ENCODE measurements at places on chromosomes 7 and 10. TPM values are rescaled to one million over a fixed set of nuclear protein-coding genes. Genes with fewer than 3 reads are reported as not detected.
A peak's percentile ranks its signal among the peaks of the same experiment; 100 is the strongest.

Gene CASTOR2
- total RNA-seq: 7.5 TPM

- no peak overlapping the region for H3K4me3 ChIP-seq
- peak overlapping the region; percentile 4 for H3K27ac ChIP-seq
- H3K27me3 ChIP-seq: no peaks in the 10 kb centered on the region
- no peak for DNase-seq
- H3K36me3 ChIP-seq: no peaks in the 10 kb centered on the region
Measured at GRCh38 chr10:78964952-78965633, 103.7 kb upstream of the ZMIZ1 start.

- DNase-seq: no peak
- H3K4me3 ChIP-seq: no peak overlapping the region
- H3K27me3 ChIP-seq: no peaks in the 10 kb centered on the region
Measured at GRCh38 chr7:81349044-81349443, 420.8 kb downstream of the HGF start.

Gene VGF
- not detected for total RNA-seq

DNA sequence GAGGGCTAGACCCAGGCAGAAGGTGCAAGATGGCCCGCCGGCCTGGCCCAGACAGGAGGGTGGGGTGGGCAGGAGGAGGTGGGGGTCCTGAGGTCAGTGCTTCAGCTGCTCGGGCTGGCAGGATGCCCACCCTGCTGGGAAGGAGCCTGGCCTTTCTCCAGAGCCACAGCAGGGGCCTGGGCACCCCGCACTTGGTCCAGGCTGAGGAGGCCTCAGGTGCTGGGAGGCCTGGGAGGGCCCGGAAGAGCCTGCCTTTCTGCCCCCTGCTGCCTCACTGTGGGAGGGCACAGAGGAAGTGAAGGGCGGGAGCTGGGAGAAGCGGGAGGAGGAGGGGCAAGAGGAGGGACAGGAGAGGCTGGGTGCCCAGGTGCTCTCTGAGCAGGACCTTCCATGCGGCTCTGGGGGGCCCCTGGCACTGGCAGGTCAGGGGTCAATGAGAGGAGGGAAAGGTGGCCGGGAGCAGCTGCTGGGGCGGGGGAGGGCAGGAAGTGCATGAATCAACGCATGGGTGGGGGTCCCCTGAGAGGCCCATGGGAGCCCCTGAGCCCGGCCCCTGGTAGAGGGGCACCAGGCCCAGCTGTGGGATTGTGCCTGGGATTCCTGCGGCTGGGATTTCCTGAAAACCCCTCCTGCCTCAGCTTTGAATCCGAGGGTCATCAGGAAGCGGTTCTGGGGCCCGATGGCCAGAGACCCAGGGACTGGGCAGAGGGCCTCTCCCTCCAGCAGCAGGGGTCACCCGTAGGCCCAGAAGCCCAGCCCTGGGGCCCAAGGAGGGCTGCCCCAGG, 49.9 kb downstream of the PWWP2B start:
- no peak for DNase-seq
- H3K4me1 ChIP-seq: peaks cover 22% of the 10 kb centered on the region
- H3K27me3 ChIP-seq: no peaks in the 10 kb centered on the region
- peak overlapping the region; percentile 96 for H3K27ac ChIP-seq

DNA sequence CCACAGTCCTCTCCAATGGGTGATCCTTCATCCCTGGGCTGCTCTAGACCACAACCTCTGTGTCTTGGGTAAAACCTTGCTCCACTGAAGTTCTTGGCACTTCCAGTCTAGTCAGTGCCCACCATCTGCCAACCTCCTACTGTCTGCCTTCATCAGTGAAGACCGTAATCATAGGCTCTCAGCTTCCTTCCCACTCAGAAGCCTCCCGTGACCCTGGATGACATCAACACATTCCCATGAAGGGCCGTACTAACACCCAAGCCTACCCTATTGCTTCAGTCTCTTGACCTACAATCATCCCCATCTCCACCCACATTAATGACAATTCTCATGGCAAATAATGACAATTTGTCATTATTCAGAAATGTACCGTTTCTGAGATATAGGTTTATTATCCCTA, 27.6 kb upstream of the GARS1 start:
- no peak overlapping the region for H3K4me3 ChIP-seq
- H3K4me1 ChIP-seq: peaks cover 14% of the 10 kb centered on the region
- H3K27ac ChIP-seq: no peak overlapping the region
- no peaks in the 10 kb centered on the region for H3K36me3 ChIP-seq
- no peak for DNase-seq

DNA sequence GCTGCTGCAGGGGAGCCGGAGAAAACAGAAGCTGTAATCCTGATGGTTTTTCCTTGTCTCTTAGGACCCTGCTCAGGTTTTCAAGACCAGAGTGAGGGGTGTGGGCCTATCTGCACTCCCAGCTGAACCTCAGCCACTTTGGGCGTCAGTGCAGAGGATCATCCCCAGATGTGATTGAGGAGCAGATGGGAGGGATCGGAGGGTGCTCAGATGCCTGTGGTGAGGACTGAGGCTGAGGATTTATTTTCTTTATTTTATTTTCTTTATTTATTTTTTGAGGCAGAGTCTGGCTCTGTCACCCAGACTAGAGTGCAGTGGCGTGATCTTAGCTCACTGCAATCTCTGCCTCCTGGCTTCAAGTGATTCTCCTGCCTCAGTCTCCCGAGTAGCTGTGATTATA, 13.9 kb downstream of the COL26A1 start:
- no peaks in the 10 kb centered on the region for H3K4me1 ChIP-seq
- DNase-seq: no peak
- H3K36me3 ChIP-seq: no peaks in the 10 kb centered on the region
- no peak overlapping the region for H3K4me3 ChIP-seq
- peaks cover 50% of the 10 kb centered on the region for H3K27me3 ChIP-seq

DNA sequence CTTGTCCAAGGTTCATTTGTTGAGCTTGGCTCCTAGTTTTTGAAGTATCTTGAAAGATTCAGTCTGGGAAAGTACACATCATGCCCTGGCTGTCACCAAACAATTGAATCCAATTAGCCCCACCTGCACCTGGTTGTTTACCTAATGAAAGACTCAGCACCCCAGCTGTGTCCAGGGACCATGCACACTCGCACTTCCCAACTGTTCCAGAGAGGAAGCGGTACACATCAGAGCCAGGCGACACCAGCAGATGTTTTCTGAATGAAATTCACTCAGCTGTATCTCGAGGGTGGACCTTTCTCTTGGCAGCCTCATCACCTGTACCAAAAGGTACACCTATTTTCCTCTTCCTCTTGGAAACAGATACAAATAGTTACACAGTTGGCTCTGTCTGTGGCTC, 216.4 kb upstream of the LRGUK start:
- no peak overlapping the region for H3K4me3 ChIP-seq
- no peaks in the 10 kb centered on the region for H3K27me3 ChIP-seq
- DNase-seq: no peak
- no peak overlapping the region for H3K27ac ChIP-seq
- no peaks in the 10 kb centered on the region for H3K4me1 ChIP-seq
- no peaks in the 10 kb centered on the region for H3K36me3 ChIP-seq

GRCh38 chr7:36210291-36210922, 57.4 kb downstream of the EEPD1 start:
- no peak overlapping the region for H3K4me3 ChIP-seq
- H3K27me3 ChIP-seq: no peaks in the 10 kb centered on the region
- DNase-seq: no peak
- H3K36me3 ChIP-seq: no peaks in the 10 kb centered on the region
- peaks cover 12% of the 10 kb centered on the region for H3K4me1 ChIP-seq
- H3K27ac ChIP-seq: no peak overlapping the region

DNA sequence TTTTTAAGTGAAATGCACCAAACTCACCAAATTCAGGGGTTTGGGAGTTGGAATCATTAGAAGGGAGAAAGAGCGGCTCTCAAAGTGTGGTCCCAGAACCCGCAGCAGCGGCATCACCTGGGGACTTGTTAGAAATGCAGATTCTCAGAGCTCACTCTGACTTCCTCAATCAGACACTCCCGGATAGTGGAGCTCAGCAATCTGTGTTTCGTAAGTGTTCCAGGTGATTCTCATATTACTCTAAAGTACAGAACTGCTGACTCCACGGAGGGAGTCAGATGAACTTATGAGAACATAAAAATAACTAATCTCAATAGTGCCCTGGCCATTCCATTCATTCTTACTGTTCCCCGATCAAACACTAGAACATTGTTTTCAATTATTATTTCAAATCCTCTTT, 358.7 kb upstream of the MYO3A start:
- no peaks in the 10 kb centered on the region for H3K27me3 ChIP-seq
- no peak overlapping the region for H3K4me3 ChIP-seq
- H3K36me3 ChIP-seq: no peaks in the 10 kb centered on the region

GRCh38 chr10:24202181-24202570, 6.8 kb upstream of the KIAA1217 start:
- DNase-seq: no peak
- H3K4me3 ChIP-seq: no peak overlapping the region
- H3K4me1 ChIP-seq: peaks cover 7% of the 10 kb centered on the region
- no peak overlapping the region for H3K27ac ChIP-seq
